Mesothelial cell of epicardium (in vitro differentiated cells): ENCODE measurements at places on chromosomes 7 and 10. TPM values are rescaled to one million over a fixed set of nuclear protein-coding genes. Genes with fewer than 3 reads are reported as not detected.

The OPN1SW gene
- not detected in 3 replicates for total RNA-seq

The HTR5A gene
- total RNA-seq: not detected in 3 replicates

The PIP gene
- not detected in 3 replicates for total RNA-seq

The CALCR gene
- total RNA-seq: not detected in 3 replicates

The TMEM26 gene
- 3.4 to 4.1 TPM (median 3.9 TPM) in 3 replicates for total RNA-seq
